Activated T-helper 1 cell treated with anti-CD3 and anti-CD28 coated beads, Interleukin-2, amount 50 U/mL, for 16 hours (primary cell): ENCODE measurements at places on chromosomes 3 and 15.

DNA sequence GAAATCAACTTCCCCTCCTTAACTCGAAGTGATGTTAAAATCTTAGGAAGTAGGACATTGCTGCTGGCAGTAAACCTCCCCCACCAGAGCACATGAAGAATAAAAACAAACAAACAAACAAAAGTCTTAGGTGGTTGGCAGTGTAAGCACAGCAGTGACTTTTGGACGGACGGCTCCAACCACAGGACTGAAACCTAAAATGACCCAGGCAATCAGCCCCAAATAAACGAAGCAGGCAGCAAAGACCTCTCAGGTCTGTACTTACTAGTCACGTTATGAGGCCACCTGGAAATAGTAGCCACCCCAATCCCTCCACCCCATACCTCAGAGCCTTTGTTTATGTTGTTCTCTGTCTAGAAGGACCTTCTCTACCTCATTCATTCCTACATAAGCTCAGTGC is 33.5 kb upstream of the HES1 start:
- DNase-seq: no peak

- no peak for DNase-seq
These were observed 40.8 kb downstream of the RARB start for GRCh38 chr3:25468866-25469319.

DNA sequence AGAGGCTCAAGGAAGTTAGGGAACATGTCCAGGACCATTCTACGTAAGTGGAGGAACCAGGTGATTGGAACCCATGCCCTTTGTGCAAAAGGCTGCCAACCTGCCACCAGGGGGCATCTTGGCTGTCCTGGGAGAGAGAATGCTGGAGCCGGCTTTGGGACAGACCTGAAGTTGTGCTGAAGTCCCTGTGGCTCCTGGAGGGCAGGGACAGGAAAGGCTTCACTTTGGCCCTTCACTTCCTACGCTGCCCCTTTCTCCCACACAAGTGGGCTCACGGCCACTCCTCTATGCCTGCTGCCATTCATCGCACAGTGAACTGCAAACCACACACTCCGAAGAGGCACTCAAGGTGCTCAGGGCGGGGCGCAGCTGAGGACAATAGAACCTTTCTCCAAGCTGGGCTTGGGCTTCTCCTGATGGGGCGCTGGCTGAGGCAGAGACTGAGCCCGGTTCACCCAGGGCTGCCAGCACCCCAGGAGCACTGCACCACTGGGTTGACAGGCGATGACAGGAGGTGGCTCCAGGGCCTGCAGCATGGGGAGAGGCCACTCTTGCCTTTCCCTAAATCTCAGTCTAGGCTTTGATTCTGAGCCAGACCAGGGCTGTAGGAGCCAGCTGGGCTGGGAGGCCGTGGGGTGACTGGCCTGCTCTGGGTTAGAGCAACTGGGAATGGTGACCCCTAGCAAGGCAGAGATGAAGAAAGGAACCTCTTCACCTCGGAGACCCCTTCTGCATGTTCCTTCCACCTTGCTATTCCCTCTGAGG is 8.4 kb downstream of the SHF start:
- DNase-seq: peak; percentile 22

- no peak for DNase-seq
These were observed 37.8 kb upstream of the CTXND1 start for GRCh38 chr15:80289528-80290495.

DNA sequence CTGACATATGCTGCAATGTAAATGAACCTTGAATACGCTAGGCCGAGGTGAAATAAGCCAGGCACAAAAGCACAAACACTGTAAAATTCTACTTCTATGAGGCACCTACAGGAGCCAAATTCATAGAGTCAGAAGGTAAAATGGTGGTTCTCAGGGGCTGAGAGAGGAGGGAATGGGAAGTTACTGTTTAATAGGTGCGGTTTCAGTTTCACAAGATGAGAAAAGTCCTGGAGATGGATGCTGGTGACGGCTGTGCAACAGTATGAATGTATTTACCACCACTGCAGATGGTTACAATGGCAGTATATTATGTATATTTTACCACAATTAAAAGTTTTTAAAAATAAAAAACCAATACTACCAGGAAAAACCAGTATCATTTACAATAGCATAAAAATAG is 4.0 kb downstream of the TNK2 start:
- DNase-seq: no peak

GRCh38 chr3:101484805-101485620 is 28.0 kb downstream of the SENP7 start:
- no peak for DNase-seq

- no peak for DNase-seq
These were observed 7.5 kb downstream of the HDGFL3 start for GRCh38 chr15:83200162-83200561.

DNA sequence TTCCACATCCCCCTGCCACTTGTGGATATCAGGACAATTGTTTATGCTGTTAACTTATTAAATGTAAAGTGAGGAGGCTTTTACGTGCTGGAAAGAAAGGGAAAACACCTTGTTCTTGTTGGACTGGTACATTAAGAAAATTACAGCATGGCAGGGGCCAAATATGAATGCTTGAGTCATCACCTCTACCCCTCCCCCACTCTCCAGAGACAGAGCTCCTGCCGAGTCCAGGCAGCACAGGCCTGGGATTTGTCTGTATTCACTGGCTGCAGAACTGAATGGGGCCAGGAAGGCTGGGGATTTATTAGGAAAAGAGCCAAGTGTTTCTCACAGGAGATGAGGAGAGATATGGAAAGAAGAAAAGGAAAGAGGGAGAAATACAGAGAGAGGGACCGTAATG is 308.9 kb downstream of the EPHB1 start:
- DNase-seq: no peak

GRCh38 chr3:183506674-183507320 is 48.7 kb downstream of the KLHL6 start:
- DNase-seq: no peak

- no peak for DNase-seq
These were observed 20.4 kb upstream of the LAMP3 start for GRCh38 chr3:183182732-183183610.

- no peak for DNase-seq
These were observed 815 bp downstream of the SPINT1 start for GRCh38 chr15:40844696-40845030.

DNA sequence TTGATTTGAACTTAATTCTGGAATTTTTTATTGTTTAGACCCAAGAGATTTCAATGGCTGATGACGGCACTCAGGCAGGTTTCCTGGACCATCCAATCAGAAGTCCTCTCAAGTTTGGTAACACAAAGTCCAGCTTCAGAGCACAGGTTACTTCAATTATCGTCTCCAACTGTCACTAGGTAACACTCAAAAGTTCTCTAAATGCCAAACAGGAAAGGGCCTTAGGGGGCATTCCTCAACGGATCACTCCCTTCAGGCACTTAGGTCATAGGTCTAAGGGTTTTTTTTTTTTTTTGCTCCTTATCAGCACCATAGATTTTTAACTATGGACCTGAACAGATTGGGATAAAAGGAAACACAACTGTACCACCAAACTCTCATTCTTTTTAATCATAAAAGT is 85.8 kb downstream of the MEIS2 start:
- DNase-seq: no peak

DNA sequence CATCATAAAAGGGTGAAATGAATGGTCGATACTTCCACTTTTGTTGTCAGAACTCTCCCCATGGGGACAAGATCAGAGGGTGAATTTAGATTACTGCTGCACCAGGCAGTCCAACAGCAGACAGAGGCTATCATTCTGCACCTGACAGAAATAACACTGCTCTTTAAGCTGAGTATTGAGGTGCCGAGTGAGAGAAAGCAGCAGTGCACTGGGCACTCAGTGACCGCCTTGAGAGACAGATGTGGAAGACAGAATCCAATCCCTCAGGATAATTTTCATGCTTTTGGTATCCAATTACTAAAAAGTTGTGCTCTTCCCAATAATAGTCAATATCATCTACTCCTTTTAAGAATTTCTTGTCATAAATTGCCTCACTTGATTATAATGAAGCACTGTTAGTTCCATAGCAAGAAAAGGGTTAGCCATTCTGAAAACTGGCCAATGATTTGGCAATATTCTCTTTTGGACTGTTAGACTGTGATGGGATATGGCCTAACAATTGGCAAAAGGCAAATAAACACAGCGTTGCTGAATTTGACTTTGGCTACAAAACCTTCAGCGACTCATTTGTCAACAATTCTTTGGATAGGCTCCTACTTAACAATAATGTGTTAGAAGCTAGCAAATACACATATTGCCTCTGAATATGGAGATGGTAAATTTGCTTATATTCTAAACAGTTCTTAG is 5.5 kb downstream of the FGF7 start:
- no peak for DNase-seq

DNA sequence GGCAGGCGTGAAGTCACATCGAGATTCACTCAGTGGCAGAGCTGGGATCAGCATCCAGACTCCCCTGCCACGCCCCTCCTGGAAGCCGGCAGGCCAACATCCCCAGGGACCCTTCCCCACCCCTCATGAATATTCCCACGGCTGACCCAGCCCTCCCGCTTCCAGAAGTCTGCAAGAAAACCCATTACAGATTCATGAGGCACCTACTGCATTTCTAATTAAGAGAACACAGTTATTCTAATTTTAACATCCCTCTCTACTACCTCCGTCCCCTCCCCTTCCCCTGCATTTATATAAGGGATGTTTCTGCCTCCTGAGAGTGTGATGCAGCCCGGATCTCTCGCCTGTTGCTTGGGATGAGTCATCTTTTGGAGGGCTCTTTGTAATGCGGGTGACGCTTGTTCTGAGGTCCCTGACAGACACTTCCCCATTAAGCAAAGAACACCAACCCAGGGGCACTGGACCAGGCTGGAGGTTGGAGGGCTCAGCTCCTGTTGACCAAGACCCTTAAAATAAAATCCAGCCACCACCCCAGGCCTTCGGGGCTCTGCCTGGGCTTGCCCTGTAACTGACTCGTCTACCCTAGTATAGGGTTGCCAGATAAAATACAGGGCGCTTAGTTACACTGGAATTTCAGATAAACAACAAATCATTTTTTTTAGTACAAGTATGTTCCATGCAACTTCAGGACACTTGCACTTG is 118.7 kb downstream of the NUP210 start:
- DNase-seq: no peak

DNA sequence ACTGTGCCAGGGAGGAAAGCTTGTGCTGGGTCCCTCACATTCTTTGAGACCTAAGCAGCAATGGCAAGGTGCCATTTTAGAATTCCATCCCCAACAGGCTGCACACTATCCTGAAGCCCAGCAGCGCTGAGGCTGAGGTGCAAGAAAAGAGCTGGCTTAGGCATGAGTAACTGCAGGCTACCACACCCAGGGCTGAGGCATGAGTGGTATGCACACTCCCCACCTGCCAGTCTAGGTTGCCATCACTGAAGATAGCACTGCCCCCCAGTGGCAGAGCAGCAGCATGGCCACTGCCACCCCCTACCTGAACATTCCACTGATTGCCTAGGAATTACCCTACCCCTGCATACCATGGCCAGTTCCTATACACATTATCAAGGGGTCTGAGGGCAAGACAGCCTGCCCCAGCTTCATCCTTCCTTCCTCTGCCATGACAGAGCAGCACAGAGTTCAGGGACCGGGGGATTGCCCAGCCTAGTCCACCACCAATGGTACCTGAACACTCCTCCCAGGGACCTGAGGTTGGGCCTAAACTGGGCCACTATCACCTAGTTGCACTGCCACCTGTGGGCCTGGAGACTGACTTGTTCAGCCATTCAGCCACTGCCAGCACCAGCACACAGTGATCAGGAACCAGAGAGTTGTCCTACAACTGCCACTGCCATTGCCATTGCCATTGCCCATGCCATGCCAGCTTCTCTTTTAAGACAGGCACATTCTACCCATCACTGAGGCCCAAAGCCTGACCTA is 129.8 kb downstream of the SATB1 start:
- DNase-seq: no peak

DNA sequence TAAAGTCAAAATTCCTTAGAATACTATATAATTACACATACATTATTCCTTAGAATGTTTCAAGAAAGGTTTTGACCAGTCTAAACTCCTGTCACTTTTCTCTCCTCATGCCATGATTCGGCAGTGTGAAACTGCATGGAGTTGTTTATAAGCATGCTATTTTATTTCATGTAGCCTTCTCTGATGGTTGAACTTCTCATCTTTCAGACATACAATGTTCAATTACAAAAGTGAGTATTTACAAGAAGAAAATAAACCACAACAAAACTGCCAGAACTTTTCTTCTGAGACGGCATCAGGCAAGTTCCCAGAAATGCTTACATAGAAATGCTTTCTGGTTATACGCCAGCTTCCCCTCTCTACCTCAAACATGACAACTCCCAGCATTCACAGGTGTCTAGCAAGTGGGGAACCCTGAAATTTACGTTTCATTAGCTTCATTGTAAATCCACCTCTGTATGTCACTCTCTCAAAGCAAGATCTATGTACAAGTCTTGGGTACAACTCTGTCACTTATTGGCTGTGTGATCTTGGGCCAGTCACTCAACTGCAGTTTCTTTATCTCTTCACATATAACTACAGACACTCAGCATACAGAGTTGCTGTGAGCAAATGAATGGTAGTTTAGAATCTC is 42.7 kb downstream of the HDGFL3 start:
- no peak for DNase-seq

- no peak for DNase-seq
These were observed 292.1 kb downstream of the CGGBP1 start for GRCh38 chr3:87766721-87767120.

DNA sequence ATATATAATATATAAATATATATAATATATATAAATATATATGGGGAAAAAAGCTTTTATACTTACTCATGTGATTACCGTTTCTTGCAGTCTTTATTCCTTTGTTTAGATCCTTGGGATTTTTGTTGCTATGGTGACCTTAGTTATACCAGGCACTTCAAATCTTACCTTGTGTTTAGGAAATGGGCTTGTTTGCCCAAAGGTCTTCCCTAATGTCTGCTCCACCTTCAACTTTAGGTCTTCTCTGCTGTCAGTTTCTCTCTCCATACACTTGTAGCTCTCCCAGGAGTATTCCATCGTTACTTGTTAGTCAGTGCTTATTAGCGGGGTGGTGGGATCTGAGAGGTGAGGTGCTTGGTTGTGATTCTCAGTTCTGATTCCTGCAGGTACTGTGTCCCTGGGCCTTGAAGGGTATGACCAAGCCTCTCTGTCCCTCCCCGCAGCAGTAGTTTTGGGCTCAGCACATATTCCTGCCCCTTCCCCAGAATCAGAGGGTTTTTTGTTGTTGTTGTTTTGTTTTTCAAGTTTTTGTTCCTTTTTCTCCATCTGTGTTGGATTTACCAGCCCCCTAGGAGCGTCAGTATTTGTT is 9.6 kb upstream of the LAMP3 start:
- DNase-seq: no peak

GRCh38 chr3:15405448-15406050 is 21.8 kb downstream of the METTL6 start:
- no peak for DNase-seq
